ENCODE measurements at places on chromosomes 12 and 14.

DNA sequence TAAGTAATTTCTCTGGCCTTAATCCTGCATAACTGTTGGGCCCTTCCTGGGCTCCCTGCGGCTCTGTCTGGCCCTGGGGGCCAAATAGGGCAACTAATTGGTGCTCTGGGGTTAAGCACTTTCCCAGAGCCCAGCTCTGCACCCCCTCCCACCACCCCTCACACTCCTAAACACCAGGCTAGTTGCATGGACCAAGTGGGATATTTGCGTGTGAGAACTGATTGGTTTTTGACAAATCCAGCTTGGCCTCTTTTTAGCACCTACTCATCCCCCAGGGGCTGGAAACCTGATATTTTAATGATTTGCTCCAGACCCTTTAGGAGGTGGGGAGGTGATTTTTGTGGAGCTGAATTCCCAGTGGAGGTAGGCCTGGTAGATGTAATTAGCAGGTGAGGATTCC lies 91.9 kb downstream of the DICER1 start:
- no peak for DNase-seq

DNA sequence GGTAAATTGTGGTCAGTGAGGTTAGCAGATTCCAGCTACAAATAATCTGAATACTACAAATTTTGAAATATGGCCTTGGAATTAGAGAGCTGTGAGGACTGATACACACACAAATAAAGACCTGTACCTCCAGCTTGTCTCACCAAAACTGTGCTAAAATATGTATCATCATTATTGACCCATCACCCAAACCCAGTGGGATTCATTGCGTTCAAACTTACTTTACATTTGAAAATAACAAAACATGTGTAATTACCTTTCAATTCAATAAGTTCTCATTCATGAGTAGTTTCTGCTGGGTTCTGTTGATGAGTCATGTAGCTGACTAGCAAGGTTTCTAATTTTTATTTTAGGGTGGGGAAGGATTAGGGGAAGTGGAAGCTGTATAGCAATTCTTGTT lies 170.9 kb downstream of the MSRB3 start:
- DNase-seq: no peak

GRCh38 chr12:111455448-111456320 lies 50.0 kb downstream of the SH2B3 start:
- DNase-seq: no peak

DNA sequence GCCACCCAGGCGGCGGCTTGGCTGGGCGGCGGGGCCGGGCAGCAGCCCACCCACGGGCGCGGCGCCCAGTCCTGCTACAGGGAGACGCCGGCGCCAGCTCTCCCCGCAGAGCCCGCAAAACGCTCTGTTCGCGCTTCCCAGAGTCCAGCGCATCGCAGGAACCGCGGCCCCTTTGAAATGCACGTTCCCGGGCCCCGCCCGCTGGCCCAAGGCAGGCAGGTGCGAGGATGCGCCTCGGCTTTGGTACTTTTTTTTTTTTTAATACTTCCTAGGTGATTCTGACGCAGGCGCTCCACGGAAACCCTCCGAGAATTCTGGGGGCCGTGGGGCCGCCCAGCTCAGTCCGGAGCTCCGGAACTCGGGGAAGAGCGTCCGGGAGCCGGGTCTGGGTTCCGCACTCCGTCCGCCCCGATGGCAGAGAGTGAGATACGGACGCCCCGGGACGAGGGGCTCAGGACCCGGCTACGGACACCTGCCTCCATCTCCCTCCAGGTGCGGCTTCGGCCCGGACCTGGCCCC lies 483 bp downstream of the POC1B start:
- DNase-seq: peak; percentile 56

- DNase-seq: no peak
Measured at GRCh38 chr12:107436376-107436775, 249.2 kb upstream of the PWP1 start.

GRCh38 chr12:71641390-71641789 lies 22.3 kb downstream of the ZFC3H1 start:
- DNase-seq: no peak

- no peak for DNase-seq
Measured at GRCh38 chr12:107127482-107128430, 34.4 kb upstream of the CRY1 start.

DNA sequence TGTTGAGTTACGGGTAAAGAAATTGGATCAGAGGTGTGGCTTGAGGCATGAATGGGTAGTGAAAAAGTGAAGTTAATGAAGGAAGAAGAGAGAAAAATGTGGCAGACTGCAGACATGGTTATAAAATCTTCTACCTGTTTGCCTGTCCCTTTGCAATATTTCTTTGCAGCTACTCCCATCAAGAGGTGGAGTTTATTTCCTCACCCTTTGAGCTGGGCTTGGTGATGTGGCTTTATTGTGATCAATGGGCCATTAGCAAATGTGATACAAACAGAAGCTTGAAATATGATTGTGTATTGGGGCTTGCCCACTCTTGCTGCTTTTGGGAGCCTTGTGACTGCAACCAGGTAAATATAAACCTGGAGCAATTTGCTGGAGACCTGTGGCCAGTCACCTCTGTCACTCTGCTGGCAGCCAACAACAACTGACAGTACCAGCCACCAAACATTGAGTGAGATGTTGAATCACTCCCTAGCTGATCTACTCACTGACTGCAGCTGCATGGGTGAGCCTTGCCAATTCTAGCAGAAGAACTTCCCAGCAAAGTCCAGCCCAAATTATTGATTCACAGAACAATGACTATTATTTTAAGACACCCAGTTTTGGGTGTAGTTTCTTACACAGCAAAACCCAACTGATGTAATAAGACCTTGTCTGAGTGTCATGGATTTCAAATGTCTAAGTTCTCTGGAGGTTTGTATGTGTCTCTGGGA lies 151.0 kb upstream of the ATP2B1 start:
- no peak for DNase-seq

- no peak for DNase-seq
Measured at GRCh38 chr14:20623798-20624197, 17.7 kb downstream of the OR6S1 start.

GRCh38 chr14:51081712-51082111 lies 13.2 kb downstream of the TRIM9 start:
- DNase-seq: no peak

DNA sequence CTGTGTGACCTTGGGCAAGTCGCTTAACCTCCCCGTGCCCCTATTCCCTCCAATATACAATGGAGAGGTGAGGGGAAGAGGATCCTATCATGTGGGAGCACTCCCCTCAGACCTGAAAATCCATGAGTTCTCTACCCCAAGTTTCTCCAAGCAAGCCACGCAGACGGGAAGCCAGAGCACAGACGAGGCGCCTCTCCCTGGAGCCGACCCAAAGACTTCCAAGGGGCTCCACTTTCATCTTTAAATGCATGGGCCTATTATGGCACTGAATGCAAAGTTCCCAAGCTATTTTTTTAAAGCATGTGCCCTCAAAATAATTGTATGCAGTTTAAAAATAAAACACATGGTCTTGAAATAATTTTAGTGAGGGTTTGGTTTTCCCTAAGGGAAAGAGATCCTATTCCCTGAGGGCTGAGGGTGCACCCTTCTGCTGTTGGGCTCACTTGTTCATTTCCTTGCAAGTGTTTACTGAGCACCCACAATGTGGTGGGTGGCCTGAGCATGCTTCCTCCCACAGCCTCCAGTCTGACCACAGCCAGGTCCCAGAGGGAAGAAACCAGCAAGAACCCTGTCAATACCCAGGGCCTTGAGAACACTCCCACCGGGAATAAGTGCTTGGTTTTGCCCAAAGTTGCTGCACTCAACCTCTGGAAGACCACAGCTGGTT lies 14.6 kb downstream of the CMKLR1 start:
- DNase-seq: no peak

- DNase-seq: no peak
Measured at GRCh38 chr14:65351493-65352194, 60.9 kb upstream of the FUT8 start.

- DNase-seq: no peak
Measured at GRCh38 chr12:6323340-6323994, 13.0 kb downstream of the PLEKHG6 start.

DNA sequence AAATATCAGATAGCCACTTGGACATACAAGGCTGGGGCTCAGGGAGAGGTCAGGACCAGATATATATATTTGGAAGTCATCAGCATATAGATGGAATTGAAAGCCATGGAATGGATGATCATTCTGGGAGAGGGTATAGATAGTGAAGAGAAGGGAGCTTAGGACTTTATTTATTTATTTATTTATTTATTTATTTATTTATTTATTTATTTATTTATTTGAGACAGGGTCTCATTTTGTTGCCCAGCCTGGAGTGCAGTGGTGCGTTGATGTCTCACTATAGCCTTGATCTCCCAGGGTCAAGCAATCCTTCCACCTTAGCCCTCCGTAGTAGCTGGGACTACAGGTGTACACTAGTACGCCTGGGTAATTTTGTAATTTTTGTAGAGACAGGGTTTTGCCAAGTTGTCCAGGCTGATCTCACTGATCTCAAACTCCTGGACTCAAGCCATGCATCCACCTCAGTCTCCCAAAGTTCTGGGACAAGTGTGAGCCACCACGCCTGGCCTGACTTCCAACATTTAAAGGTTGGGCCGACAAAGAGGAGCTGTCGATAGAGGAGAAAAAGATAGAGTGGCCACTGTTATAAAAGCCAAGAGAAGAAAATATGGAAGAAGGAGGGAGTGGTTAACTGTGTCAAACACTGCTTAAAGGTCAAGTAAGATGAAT lies 8.7 kb upstream of the INHBE start:
- DNase-seq: no peak

- DNase-seq: no peak
Measured at GRCh38 chr12:58919231-58920101, 838 bp downstream of the LRIG3 start.

GRCh38 chr12:129540249-129540648 lies 363.6 kb downstream of the TMEM132D start:
- no peak for DNase-seq

DNA sequence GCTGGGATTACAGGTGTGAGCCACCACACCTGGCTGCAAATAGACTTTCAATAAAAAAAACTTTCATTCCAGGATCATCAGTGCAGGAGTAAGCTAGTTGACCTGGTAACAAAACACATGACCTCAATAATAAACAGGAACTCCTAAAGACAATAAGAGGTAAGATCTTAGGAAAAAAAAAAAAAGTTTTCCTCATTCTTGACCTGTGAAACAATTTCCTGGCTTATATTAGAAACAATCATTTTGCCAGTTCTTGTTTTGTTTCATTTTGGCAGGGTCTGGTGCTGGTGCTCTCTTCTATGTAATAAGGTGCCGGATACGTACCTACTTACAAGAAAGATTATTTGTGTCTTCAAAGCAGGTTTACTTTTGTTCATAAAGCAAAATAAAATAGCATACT lies 90.6 kb upstream of the AMN1 start:
- no peak for DNase-seq

DNA sequence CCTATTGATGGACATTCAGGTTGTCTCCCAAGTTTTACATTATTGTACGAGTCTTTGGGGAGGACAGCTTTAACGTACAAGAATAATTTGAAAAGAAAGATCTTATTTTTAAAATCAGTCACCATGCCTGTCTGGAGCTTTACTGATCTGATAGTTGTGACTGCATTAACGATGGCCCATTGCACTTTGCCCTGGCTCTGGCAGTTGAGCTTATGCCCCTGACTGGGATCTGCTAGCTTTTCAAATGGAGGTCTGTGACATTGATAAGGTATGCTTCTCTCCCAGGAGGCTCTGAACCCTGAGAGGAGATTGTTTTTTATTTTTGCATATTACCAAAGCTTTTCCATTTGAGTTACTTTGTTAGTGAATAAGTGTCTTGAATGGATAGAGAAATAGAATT lies 17.9 kb upstream of the RAB3IP start:
- no peak for DNase-seq

GRCh38 chr12:122995503-122996187 lies 15.2 kb downstream of the ARL6IP4 start:
- DNase-seq: no peak

Data from T-helper 1 cell (primary cell).